ENCODE measurements at places on chromosomes 4 and X. TPM values are rescaled to one million over a fixed set of nuclear protein-coding genes. Genes with fewer than 3 reads are reported as not detected.

GLRB gene
- total RNA-seq, result 10.2 TPM

FOXO4 gene
- total RNA-seq, result 4.6 TPM

CSAG3 gene
- not detected for total RNA-seq

FGFR3 gene
- 1.6 TPM for total RNA-seq

RTL3 gene
- not detected for total RNA-seq

TGIF2LX gene
- total RNA-seq, result not detected

C4orf50 gene
- total RNA-seq, result not detected

RBM47 gene
- 2.5 TPM for total RNA-seq

GAGE1 gene
- under 0.01 TPM for total RNA-seq

GNRHR gene
- not detected for total RNA-seq

CCKAR gene
- total RNA-seq, result 0.57 TPM

GABRG1 gene
- not detected for total RNA-seq

TBX22 gene
- not detected for total RNA-seq

USP38 gene
- total RNA-seq, result 16.5 TPM

CCDC160 gene
- total RNA-seq, result under 0.01 TPM

PABPC1L2B gene
- total RNA-seq, result not detected

GAB3 gene
- total RNA-seq, result 5.0 TPM

GYG2 gene
- total RNA-seq, result 11.4 TPM

VCX gene
- not detected for total RNA-seq

RRAGB gene
- 53.8 TPM for total RNA-seq

GAGE13 gene
- not detected for total RNA-seq

ADH1B gene
- total RNA-seq, result 81.4 TPM

MAMLD1 gene
- 0.85 TPM for total RNA-seq

RAB9B gene
- total RNA-seq, result 1.2 TPM

CXorf49 gene
- total RNA-seq, result not detected

EMCN gene
- total RNA-seq, result under 0.01 TPM

PNMA6A gene
- 1.6 TPM for total RNA-seq
